Ascending aorta (tissue), 2 donors: ENCODE measurements at places on chromosomes 1 and 21. TPM values are rescaled to one million over a fixed set of nuclear protein-coding genes. Genes with fewer than 3 reads are reported as not detected.

C1QA gene
- 202 TPM for total RNA-seq

TCEA3 gene
- total RNA-seq, result 11.3 TPM

SLC35F3 gene
- total RNA-seq, result 1.4 TPM

MMEL1 gene
- not detected for total RNA-seq

GRCh38 chr1:222372221-222372620 is 175.7 kb downstream of the HHIPL2 start:
- no peaks in the 10 kb centered on the region for H3K36me3 ChIP-seq
- no peak overlapping the region for H3K27ac ChIP-seq
- H3K27me3 ChIP-seq, result no peaks in the 10 kb centered on the region
- no peak overlapping the region for H3K4me3 ChIP-seq
- no peak for DNase-seq
- no peaks in the 10 kb centered on the region for H3K4me1 ChIP-seq

- H3K4me1 ChIP-seq, result peaks cover 36% of the 10 kb centered on the region
- no peaks in the 10 kb centered on the region for H3K36me3 ChIP-seq
- no peak for DNase-seq
- H3K4me3 ChIP-seq, result peak overlapping the region; percentile 100
- peak overlapping the region; percentile 97 for H3K27ac ChIP-seq
These were observed 1.2 kb downstream of the LMNA start for GRCh38 chr1:156115514-156116374.

GRCh38 chr1:228918335-228918734 is 183.1 kb downstream of the RHOU start:
- no peaks in the 10 kb centered on the region for H3K36me3 ChIP-seq
- no peak overlapping the region for H3K4me3 ChIP-seq
- H3K27ac ChIP-seq, result no peak overlapping the region
- no peak for DNase-seq
- H3K4me1 ChIP-seq, result peaks cover 13% of the 10 kb centered on the region

GRCh38 chr1:206923009-206923960 is 1.5 kb upstream of the FCMR start:
- H3K4me3 ChIP-seq, result no peak overlapping the region
- no peaks in the 10 kb centered on the region for H3K27me3 ChIP-seq
- no peak for DNase-seq

DNA sequence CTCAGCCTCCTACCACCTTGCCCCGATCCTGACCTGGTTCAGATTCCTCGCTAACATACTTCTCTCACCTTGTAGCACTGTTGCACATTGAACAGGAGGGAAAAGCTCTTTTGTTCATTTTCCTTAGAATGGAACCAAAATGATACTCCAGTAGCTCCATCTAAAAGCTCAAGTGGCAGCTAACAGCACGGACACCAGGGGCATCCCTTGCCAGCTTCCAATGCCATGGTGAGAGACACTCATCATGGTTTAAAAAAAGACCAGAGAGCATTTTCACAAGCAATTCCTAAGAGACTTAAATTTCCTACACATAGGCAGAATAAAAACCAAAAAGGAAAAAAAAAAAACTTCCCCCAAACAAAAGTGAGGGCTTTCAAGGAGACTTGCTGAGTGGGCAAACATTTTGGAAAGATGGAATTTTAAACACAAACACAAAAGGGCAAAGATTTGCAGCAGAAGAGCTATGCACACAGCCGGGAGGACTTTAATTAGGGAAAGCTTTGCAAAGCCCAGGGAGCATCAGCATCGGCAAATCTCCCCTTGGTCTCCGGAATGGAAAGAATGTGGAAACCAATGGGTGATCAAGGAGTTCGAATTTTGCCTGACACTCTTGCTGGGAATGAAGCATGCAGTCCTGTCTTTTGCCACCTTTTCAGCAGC is 84.3 kb downstream of the CAPZB start:
- H3K27me3 ChIP-seq, result no peaks in the 10 kb centered on the region
- H3K36me3 ChIP-seq, result no peaks in the 10 kb centered on the region
- no peak overlapping the region for H3K4me3 ChIP-seq
- peaks cover 28% of the 10 kb centered on the region for H3K4me1 ChIP-seq
- DNase-seq, result no peak
